Activated T-cell treated with anti-CD3 and anti-CD28 coated beads for 48 hours (primary cell): ENCODE measurements at places on chromosomes 4 and X.

- DNase-seq, result no peak
Observed at GRCh38 chr4:164955107-164955805, 22.2 kb downstream of the TRIM61 start.

GRCh38 chr4:6205567-6205931 is 5.2 kb upstream of the JAKMIP1 start:
- DNase-seq, result no peak

DNA sequence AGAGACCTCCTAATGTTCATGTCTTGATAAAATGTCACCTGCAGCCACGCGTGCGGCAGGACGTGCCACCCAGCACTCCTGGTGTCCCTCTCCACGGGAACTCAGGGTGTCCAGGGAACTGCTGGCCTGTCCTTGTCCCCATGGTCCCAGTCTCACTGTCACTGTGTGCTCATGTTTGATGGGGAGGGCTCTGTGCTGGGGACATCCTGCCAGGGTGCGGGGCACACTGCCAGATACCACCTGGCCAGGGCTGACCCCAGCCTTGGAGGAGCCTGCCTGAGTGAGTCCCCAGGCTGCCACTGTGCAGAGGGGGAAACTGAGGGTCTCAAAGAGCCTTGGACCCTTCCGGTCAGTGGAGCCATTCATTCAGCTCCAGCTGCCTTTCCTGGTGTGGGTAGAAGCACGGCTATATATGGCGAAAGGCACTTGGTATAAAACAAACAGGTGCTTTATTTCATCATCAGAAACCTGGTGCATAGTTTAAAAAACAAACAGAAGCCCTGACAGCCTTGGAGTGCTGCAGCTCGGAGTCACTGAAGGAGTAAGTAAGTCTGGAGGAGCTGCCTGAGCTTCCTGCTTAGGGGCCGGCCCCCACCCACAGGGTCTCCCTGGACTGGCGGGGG is 33.0 kb downstream of the NOP14 start:
- no peak for DNase-seq

DNA sequence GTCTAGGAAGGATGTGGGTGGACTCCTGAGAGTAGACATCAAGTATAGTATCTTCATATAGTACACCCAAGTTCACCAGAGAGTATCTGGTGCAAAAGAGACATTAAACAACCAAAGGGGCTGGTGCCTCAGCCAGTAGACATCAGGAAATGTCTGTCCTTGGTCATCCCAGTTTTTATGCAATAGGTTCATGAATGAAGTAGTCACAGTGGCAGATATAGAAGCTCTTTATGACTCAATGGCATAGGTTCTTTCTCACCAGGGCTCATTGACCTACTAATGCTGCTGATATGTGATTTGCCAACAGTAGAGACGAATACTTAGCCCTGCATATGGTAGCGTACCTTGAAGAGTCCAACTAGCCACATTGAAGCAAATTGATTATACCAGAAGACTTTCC is 45.0 kb upstream of the CCDC149 start:
- no peak for DNase-seq
